ENCODE measurements at places on chromosomes 6 and 20.

DNA sequence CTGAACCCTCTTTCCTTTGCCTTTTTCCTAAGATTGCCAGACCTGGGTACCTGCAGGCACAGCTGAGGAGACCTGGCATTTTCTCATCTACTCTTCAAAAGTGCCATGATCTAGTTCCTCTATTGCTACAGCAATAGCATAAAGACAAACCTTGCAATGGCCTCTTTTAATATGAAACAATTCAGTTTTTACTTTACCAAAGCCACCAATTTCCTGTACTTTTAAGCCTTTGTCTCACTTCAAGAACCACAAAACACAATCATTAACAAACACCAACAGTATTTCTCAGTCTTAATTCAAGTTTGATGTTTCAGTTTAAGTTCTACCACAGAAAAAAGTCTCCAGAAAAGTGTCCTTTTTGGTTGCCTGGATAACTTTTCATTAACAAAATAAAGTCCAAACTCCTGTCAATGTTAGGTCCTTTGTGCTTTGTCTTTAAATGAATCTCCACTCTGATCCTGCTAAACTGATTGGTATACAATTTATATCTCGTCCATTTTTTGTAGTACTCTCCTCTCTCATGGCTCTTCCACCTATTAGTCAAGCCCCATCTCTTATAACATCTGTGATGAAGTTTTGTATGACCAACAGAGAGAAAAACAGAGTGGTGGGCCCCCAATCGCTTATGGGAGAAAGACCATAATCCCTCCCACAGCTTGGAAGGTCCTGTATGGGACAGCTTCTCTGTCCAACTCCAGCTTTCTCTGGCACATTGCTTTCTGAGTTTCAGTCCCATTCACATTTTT lies 50.5 kb upstream of the THEMIS start:
- DNase-seq, result no peak

- no peak for DNase-seq
Observed at GRCh38 chr6:20538907-20539306, 4.7 kb downstream of the CDKAL1 start.

GRCh38 chr20:50731930-50732690 lies 730 bp downstream of the PARD6B start:
- no peak for DNase-seq

- DNase-seq, result no peak
Observed at GRCh38 chr6:79150733-79151132, 72.7 kb upstream of the PHIP start.

DNA sequence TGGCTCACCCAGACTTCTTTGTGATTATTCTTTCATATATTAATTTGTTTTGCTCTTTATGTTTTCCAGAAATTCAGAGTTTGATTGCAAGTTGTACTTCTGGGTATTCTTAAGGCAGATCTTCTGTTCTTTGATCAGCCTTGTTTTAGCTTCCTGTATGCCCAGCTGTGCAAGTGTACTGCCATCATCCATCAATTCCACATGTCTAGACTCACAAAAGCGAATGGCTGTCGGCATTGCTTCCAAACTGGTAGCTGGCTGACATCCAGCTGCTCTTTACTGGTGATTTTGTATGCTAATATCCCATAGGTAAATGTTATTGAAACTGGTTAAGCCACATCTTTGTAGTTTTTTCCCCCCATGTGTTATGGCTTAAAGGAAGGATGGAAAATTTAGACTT lies 1084.8 kb upstream of the CITED2 start:
- no peak for DNase-seq

- no peak for DNase-seq
Observed at GRCh38 chr6:35230950-35231349, 17.2 kb downstream of the SCUBE3 start.

- DNase-seq, result no peak
Observed at GRCh38 chr20:4702562-4703280, 19.0 kb upstream of the PRND start.

- DNase-seq, result peak; percentile 38
Observed at GRCh38 chr6:37365791-37366190, 12.0 kb downstream of the RNF8 start.

- no peak for DNase-seq
Observed at GRCh38 chr6:7323074-7323473, 10.1 kb upstream of the SSR1 start.

DNA sequence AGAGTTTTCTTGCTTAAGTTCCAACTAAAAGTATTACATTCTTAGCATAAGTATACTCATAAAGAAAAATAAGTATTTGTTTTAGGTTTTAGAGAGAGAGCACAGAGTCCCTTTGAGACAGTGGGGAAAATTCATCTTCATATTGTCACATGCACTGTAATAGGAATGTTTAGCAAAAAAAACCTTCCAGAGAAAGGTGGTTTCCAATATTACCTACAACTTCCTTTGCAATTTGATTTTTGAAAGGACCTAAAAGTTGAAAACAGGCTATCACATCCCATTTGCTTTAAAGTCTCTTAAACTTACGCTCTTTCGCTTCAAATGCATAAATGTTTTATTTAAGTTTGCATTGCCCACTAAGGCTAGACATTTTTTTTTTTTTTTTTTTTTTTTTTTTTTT lies 86.4 kb downstream of the OPRM1 start:
- DNase-seq, result no peak

GRCh38 chr6:93419304-93420162 lies at the start of gene EPHA7:
Gene EPHA7, minus strand, starts transcription at chr6:93419559. Its CDS starts 218 bp downstream, at chr6:93419341.
- peak; percentile 15 for DNase-seq

DNA sequence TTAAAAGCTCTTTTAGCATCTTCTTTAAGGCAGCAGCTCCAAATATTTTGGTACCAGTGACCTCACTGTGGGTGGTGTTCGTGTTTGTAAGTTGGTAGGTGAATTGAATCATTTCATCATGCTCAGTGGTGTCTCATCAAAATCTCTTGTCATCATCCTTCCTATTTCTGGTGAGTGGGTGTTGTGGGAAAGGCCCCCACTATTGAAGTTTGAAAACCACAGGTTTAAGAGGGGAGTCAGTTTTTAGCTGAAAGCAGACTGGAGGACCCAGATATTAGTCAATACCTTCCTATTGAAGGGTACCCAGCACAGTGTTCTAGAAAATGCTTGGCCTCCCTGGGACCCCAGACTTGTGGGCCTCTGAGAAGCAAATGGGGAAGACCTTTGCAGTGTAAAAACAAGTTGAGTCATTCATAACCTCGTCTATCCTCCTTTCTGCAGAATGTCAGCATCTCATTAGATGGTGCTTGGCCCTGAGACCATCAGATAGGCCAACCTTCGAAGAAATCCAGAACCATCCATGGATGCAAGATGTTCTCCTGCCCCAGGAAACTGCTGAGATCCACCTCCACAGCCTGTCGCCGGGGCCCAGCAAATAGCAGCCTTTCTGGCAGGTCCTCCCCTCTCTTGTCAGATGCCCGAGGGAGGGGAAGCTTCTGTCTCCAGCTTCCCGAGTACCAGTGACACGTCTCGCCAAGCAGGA lies 3.7 kb downstream of the PIM1 start:
- DNase-seq, result peak; percentile 65

DNA sequence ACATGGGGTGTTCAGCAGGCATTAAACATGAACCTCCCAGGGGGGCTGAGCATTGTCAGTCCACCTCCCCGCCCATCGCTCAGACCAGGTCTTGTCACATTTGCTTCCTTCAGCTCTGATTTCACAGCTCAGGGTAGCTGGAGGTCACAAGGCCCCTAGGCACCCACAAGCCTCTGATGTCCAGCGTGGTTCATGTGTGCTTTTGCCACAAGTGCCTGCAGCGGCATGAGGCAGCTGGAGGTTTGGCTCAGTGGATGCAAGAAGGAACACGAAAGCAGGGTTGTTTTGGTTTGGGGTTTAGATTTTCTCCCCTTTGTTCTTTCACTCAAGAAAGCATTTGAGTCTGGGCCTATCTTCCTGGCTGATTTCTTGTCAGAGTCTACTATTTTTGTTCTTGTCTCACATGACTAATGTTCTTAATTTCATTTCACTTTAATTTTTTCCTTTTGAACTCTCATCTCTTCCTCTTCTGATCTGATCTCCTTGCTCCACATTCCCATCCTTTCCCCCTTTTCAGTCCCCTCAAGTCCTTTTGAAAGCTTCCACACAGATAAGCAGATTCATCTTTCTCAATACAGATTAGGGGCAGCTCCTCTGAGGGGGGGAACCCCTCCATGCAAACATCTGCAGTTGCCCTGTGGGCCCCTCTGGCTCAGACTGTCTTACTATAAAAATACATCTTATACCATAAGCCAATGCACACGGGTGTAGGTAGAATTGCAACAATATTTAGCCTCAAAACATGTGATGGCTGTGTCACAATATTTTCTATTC lies 68.1 kb upstream of the CEP85L start:
- DNase-seq, result no peak

- DNase-seq, result no peak
Observed at GRCh38 chr20:62837790-62838127, 20.9 kb downstream of the COL9A3 start.

- DNase-seq, result no peak
Observed at GRCh38 chr6:81906041-81906440, 153.6 kb upstream of the TENT5A start.

GRCh38 chr6:149969635-149970034 lies 5.9 kb downstream of the ULBP1 start:
- DNase-seq, result no peak

DNA sequence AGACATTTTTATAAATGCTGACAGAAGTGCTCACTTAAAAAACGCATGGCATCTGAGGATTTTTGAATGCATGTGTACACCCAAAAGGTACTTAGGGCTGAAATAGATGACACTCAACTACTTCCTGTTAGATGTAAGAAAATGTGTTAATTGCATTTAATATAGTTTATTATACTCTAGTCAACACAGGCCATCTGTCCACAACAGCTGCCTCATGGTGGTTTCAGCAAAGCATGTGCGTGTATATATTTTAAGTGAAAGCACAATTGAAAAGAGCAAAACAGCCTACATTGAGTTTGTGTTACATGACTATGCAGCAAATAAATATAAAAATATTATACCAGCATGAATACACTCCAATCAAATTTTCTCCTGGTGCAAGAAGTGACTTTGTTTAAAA lies 1233.0 kb upstream of the EYS start:
- no peak for DNase-seq

GRCh38 chr6:31620586-31621319 lies at the start of gene PRRC2A:
Gene PRRC2A, plus strand, starts transcription at chr6:31620715. Its CDS starts 2,075 bp downstream, at chr6:31622790.
- peak; percentile 89 for DNase-seq

DNA sequence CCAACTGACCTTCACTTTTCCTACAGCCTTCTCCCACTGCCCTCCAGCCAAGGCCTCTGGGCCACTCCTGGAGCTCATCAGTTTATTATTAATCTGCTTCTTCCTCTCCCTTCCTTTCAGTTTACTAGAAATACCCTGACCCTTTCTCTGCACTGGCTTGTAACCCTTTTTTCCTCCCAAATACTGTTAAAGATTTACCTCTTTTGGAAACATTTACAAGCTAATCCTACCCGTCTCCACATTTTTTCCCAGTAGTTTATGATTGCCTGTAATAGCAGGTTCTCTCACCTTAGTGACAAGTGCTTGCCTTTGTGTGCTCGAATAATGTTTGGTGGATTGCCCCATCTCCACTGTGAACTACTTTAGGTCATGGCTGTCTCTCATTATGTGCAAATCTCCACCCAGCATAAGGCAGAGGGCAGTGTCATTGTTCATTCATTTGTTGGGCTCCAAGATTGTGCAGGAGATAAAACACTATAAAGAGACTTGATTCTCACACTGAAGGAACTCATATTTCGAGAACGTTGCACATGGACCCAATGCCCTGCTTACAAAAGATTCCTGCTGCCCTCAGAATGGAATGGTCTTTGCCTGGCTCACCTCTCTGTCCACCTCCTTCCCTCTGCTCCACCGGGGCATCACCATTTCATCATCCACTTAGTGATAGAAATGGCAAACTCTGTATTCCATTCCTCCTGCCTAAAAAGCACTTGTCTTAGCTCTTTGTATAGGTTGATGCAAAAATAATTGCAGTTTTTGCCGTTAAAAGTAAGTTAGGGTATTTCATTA lies 491.1 kb downstream of the UTRN start:
- no peak for DNase-seq

Data from K562 (cell line).